Activated T-cell treated with anti-CD3 and anti-CD28 coated beads for 48 hours (primary cell): ENCODE measurements at places on chromosomes 7 and 10.
A peak's percentile ranks its signal among the peaks of the same experiment; 100 is the strongest.

- DNase-seq, result no peak
Measured at GRCh38 chr10:11933577-11934223, 108.9 kb downstream of the UPF2 start.

GRCh38 chr10:13634207-13634606, 47.4 kb downstream of the PRPF18 start:
- no peak for DNase-seq

DNA sequence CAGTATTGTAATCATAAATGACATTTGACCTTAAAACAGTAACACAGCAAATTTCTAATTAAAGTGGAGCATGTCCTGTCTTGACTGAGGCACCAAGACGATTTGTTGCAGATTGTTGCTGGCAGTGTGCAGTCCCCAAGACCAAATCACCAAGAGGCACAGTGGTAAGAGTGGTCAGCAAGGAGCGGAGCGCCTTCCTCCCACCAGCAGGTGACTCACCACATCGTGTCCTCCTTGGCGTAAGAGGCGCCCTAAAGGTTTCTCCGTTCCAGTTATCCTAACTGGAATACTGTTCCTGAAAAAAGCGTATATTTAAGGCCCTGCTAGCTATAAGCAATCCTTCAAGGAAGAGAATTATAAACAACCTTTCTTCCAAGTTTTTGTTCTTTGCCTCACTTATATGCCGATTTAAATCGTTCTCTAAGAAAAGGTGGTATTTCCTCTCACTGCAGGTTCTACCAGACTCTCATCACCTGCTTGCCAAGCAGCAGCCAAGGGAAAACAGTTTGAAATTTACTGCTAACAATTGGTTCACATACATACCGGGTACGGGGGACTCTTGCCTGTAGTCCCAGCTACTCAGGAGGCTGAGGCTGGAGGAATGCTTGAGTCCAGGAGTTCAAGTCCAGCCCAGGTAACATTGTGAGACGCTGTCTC, 10.7 kb upstream of the REPIN1 start:
- DNase-seq, result no peak

- DNase-seq, result no peak
Measured at GRCh38 chr10:95377950-95378349, 87.1 kb upstream of the PDLIM1 start.

- DNase-seq, result peak; percentile 12
Measured at GRCh38 chr10:79487296-79488194, 24.8 kb upstream of the EIF5AL1 start.

- no peak for DNase-seq
Measured at GRCh38 chr10:4678023-4678950, 147.7 kb upstream of the AKR1E2 start.

DNA sequence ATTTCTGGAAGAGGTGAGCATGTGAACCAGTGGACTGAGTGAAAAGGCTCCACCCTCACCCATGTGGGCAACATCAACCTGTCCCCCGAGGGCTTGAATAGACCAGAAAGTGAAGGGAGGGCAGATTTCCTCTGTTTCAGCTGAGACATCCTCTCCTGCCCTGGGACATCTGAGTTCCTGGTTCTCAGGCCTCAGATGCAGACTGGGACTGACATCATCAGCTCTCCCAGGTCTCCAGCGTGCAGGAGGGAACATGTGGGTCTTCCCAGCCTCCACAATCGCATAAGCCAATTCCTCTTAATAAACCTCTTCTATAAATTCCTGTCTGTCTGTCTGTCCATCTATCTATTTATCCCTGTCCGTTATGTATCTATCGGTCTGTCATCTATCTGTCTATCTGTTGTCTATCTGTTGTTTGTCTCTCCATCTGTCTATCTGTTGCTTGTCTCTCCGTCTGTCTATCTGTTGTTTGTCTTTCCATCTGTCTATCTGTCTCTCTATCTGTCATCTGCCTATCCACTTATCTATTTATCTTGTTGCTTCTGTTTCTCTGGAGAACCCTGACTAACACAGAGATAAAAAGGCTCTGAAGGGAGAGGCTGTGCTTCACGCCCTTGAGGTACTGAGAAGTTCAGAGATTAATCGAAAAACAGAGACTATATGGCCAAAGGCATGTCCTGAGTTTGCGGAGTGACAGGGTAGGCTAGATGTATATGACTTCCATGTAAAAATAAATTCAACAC, 140.3 kb upstream of the PFKP start:
- DNase-seq, result no peak

GRCh38 chr7:22385326-22385725, 28.4 kb upstream of the RAPGEF5 start:
- no peak for DNase-seq

DNA sequence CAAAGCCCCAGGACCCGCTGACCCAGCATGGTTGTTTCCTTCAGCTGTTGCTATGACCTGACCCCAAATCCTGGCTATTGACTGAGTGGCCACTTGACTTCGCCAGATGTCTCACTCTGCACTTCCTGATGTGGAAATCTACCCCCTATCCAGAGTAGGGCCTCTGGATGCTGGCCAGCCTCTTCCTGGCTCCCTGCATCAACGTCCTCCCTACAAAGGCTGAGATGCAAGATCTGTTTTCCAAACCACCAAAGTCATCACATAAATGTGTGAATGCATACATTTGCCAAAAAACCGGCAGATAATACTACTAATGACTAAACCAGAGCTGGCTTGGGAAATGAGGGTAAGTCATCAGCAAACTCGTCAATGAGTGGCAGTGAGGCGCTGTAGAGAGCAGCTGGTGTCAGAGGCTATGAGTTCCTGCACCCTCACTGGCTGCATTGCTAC, 70.4 kb downstream of the PYROXD2 start:
- no peak for DNase-seq

DNA sequence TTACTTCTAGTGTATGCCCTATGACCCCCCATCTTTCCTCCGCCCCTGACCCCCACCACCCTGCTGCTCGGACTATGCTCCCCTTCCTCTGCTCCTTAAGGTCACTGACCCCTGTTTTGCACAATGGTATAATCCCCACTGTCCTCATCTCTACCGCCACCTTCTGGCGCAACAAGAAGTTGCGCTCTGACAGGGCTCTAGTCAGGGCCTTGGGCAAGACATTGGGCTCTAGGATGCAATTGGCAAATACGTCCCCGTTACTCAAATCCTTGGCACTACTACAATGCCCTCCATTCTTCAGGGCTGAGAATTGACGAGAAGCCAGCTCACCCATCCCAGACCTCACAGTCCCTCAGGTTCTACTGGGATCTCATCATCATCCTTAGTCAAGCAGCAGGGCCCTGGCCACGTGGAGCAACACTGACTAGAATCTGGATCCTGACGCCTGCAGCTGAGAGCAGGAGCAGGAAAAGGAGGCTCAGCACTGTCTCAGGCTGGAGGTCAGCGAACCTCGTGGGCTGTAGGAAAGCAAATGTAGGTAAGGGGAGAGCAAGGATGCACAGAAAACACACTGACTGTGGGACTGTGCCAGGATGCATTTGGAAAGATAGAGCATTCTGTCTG, 10.6 kb downstream of the LRIT2 start:
- peak; percentile 34 for DNase-seq

- no peak for DNase-seq
Measured at GRCh38 chr10:47257396-47258120, 42.4 kb upstream of the GDF10 start.

DNA sequence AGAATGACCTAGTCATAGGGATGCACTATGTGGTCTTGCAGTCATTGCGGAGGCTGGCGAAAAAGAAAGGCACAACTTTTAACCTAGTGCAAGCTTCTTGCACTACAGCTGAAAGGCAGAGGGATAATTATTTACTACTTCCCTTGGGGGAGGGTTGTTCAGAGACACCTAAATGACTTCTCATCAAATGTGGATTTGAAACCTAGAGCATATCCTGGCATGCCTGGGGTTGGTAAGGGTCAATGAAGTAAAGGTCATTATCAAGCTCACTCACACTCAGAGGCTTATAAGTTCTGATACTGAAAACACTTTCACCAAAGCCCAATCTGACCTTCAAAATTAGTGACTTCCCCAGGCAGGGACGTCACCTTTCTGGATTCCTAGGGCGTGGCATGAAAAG, 108.9 kb upstream of the AMPH start:
- no peak for DNase-seq

GRCh38 chr10:53314876-53315275, 542.3 kb upstream of the MBL2 start:
- DNase-seq, result no peak

GRCh38 chr10:19488592-19489280, 327.5 kb upstream of the PLXDC2 start:
- DNase-seq, result no peak

DNA sequence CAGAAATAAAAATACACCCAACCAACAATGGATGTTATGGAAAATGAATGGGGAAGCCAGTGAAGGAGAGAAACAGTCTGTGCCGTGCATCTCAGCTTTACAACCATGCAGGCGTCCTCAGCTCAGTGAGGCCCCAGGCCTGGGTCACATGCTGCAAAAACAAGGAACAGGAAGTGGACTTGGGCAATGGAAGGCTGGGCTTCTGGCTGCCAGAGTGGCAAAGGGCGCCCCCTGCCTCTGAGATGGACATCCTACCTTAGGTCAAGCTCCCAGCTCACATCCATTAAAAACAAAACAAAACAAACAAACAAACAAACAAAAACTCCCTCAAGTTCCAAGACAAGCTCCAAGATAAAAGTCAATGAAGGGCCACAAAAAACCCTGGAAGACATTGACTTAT, 54.7 kb upstream of the AFAP1L2 start:
- DNase-seq, result peak; percentile 16

DNA sequence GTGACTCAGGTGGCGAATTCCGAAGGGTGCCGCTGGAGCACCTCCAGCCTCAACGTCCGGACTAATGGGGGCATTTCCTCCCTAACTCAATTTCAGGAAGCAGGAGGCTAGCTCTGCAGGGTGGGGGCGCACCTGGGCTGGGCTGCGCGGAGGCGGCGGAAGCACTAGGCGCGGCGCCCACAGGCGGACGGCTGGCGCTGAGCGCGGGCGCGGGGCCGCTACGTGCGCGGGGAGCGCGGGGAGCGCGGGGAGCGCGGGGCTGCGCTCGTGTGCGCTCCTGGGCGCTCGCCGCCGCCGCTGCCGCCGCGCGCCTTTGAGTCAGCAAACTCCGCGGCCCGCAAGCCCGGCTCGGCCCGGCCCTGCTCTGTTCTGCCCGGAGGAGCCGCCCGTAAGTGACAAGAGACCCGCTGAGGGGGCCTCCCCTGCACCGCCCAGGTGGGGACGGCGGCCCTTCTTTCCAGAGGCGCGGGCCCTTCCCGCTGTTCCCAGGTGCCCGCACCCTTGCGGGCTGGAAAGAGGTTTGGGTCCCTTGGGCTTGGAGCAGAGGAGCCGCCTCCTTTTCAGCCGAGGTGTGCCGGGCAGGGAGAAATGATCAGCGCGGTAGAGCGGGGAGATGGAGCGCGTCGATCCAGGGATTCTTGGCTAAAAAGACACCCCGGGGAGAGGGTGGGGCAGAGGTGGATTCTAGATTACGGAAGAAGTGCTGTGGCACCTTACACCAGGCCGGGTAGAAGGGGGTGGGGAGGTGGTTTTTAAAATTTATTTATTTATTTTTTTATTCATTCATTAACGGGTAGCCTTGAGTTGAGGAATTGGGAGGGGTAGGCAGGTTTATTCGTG, at the start of gene SNX10:
SNX10 (plus strand) TSS at position 164 of the 840 bp plus-strand sequence. CDS start 54,581 bp downstream, outside the sequence.
- peak; percentile 70 for DNase-seq

- DNase-seq, result no peak
Measured at GRCh38 chr10:97936126-97936525, 86.5 kb downstream of the GOLGA7B start.

GRCh38 chr10:117544711-117545140, 2.2 kb downstream of the EMX2 start:
- DNase-seq, result no peak

GRCh38 chr7:73909051-73909941, 48.3 kb downstream of the TMEM270 start:
- no peak for DNase-seq

DNA sequence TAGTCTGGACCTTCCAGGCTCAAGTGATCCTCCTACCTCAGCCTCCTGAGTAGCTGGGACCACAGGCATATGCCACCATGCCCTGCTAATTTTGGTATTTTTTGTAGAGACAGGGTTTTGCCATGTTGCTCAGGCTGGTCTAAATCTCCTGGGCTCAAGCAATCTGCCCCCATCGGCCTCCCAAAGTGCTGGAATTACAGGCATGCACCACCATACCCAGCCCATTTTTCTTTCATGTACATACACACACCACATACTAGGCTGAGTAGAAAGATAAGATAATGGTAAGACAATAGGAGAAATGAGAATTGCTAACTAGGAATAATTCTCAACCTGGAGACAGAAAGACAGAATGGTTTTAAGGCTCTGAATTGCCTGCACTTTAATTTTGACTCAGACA, 83.8 kb downstream of the CPEB3 start:
- DNase-seq, result no peak

DNA sequence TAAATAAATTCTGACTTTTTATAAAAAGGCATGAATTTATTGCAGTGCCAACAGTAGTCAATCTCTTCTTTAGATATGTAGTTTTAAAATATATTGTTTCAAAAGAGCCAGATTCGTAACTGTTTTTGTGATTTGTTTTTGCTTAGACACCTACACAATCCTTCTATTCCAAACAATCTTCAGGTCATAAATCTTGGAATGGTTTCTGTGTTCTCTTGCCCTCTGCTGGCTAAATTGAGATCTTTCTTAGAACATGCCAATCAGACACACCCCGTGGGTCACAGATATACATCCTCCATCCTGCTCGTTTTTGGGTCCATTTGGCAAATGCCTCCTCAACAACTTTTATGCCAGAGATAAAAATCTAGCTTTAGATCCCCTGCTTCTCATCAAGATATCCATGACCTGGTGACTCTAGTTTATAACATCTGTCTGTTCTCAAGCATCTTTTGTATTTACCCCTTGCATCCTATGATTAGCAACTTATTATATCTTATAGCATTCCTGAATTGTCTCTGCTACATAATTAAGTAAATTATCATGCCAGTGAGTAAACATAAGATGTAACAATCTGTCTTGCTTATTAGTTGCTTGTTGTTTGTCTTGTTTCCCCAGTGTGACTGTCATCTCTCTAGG, 35.3 kb upstream of the IFRD1 start:
- DNase-seq, result no peak

DNA sequence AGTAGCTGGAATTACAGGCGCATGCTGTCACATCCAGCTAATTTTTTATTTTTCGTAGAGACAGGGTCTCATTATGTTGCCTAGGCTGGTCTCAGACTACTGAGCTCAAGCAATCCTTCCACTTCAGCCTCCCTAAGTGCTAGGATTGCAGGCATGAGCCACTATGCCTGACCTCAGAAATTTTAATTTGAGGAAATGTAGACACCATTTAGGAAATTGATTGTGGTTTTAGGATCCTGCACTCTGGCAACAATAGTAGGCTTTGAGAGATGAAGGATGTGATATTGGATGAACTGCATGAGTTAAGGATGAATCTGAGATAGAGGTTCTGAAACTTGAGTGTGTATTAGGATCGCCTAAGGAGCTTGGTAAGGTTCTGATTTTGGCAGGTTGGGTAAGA, 66.5 kb downstream of the PPP1R9A start:
- DNase-seq, result no peak

GRCh38 chr10:19316204-19316870, 267.7 kb downstream of the MALRD1 start:
- no peak for DNase-seq

GRCh38 chr7:103719070-103719469, 270.4 kb downstream of the RELN start:
- no peak for DNase-seq

- DNase-seq, result no peak
Measured at GRCh38 chr10:77236029-77236428, 401.6 kb downstream of the KCNMA1 start.

- no peak for DNase-seq
Measured at GRCh38 chr7:134763960-134764359, 15.5 kb upstream of the CALD1 start.

GRCh38 chr7:24704311-24704710, 53.0 kb downstream of the GSDME start:
- DNase-seq, result no peak

GRCh38 chr10:95821720-95822119, 65.8 kb downstream of the ENTPD1 start:
- DNase-seq, result no peak
